ENCODE measurements at places on chromosomes 3 and 15.

DNA sequence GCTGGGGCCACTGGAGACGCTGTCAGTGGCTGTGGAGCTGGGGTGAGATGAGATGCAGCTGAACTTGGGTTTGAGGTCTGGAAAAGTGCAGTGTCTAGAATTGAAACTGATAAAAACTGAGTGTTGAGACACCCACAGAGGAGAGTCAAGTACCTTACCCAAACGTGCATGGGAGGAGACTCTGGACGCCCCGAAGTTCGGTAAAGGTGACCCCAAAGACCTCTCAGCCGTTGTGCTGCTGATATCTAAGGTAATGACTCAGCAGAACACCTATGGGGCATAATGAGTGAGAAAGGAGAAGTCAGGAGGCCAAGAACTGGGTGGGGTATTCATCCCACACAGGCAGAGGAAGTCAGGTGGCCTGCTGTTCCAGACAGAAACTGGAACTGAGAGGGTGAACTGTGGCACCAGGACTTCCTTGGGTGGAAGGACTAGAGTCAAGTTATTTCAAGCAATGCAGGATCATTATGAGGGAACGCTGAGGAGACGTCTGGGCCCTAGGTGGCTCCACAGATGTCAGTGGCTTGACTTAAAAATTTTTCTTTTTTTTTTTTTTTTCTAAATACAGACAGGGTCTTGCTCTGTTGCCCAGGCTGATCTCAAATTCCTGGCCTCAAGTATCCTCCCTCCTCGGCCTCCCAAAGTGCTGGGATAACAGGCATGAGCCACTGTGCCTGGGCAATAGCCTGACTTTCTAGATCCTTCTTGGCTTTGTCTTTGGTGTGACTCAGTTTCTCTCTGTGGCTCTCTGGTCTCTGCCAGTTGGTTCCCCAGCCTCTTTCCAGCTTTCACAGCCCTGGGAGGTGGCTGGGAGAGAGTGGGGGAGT lies 67.6 kb upstream of the GCNT3 start:
- no peaks in the 10 kb centered on the region for H3K36me3 ChIP-seq
- DNase-seq: no peak
- peaks cover 23% of the 10 kb centered on the region for H3K4me1 ChIP-seq

- peaks cover 59% of the 10 kb centered on the region for H3K36me3 ChIP-seq
- no peak for DNase-seq
- no peak overlapping the region for H3K27ac ChIP-seq
- H3K4me1 ChIP-seq: no peaks in the 10 kb centered on the region
- H3K4me3 ChIP-seq: no peak overlapping the region
These were observed 20.5 kb downstream of the EXOG start for GRCh38 chr3:38516669-38517068.

DNA sequence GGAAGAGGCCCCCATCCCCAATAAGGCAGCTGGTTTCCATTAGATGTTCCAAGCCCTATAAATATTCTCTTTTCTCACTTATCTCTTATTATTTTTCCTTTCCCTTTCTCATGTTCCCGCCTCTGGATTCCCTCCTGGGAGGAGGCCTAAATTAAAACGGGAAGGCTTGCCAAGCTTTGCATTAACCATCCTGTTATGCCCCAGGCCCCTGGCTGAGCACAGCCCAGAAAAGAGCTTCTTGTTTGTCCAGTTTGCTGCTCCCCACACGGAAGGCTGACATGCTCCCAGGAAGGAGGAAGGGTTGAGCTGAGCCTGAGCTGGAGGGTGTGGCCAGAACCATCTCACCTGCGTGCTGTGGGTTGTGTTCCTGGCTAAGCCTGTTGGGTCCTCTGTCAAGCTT lies 63.1 kb upstream of the BOC start:
- no peak for DNase-seq
- H3K27ac ChIP-seq: no peak overlapping the region
- no peaks in the 10 kb centered on the region for H3K36me3 ChIP-seq
- no peaks in the 10 kb centered on the region for H3K4me1 ChIP-seq
- H3K27me3 ChIP-seq: no peaks in the 10 kb centered on the region

- no peak overlapping the region for H3K4me3 ChIP-seq
- no peak for DNase-seq
These were observed 2.9 kb downstream of the ALG1L2 start for GRCh38 chr3:130084436-130084980.

DNA sequence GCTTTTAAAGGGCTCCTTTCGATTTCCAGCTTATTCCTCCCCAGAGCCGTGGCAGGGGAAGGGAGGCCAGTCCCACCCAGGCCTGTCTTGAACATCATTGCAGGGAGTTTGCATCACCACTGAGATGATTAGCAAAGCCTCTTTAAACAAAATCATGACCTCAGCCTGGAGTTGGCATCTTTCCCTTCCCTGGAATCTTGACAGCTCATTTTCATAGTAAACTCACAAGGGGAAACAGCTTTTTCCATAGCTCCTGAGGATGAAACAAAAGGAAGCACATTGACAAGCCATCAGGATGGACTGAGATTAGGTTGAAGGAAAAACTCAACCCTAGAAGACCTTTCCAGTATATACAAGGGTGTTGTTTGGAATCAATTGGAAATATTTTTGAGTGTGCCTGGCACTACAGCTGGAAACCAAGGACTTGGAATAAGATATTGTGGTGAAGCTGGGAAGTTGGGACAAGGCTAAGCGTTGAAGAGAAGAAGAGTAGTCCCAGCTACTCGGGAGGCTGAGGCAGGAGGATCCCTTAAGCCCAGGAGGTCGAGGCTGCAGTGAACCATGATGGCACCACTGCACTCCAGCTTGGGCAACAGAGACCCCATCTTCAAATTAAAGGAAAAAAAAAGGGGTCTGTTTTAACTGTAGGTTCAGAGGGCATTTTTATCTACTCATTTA lies 3.1 kb upstream of the LARP6 start:
- no peak for DNase-seq
- H3K4me1 ChIP-seq: peaks cover 7% of the 10 kb centered on the region
- no peaks in the 10 kb centered on the region for H3K36me3 ChIP-seq
- no peak overlapping the region for H3K4me3 ChIP-seq

DNA sequence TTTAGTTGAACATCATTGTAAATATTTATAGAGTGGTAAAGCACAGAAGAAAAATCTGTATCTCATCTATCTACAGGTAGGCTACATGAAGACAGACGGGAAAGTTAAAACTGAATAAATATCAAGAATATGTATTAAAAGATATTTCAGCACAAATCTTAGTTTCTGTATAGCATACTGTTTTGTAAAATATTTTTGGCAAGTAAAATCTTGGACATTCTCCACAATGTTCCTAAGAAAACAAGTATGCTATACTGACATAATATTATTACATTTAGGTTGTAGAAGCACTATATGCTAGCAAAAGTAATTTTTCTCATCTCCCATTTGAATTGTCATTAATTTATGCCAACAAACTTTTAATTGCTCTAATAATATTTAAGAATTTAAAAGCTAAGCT lies 326.4 kb upstream of the ARL6 start:
- no peak overlapping the region for H3K27ac ChIP-seq
- H3K36me3 ChIP-seq: no peaks in the 10 kb centered on the region
- no peak for DNase-seq

DNA sequence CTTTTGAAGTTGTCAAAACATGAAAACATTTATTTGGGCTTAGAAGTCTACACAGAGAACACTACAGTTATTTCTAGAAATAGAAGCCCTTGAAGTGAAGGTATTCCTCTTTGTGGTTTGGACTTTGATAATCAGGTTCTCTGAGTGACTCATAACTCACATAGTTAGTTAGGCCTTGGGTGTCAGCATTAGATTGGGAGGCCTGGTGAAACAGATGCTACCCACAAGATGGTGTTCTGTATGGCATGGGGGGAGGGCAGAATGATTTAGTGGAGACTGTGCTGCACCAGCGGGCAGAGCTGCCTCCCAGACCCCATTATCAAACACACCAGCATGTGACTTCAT lies 108.9 kb upstream of the ETV5 start:
- no peaks in the 10 kb centered on the region for H3K27me3 ChIP-seq
- peaks cover 91% of the 10 kb centered on the region for H3K36me3 ChIP-seq
- H3K4me1 ChIP-seq: no peaks in the 10 kb centered on the region
- no peak overlapping the region for H3K27ac ChIP-seq
- DNase-seq: no peak
- no peak overlapping the region for H3K4me3 ChIP-seq

All from CD14-positive monocyte (primary cell).